Airway epithelial cell (primary cell): ENCODE measurements at places on chromosomes 4 and X. TPM values are rescaled to one million over a fixed set of nuclear protein-coding genes. Genes with fewer than 3 reads are reported as not detected.

MAP3K15 gene
- not detected in 2 replicates for total RNA-seq

DKK2 gene
- total RNA-seq = 0.49 and 0.56 TPM in 2 replicates

MCUB gene
- 23.5 and 58.4 TPM in 2 replicates for total RNA-seq

EXOC1 gene
- total RNA-seq = 24.8 and 24.9 TPM in 2 replicates

LRRC66 gene
- not detected in 2 replicates for total RNA-seq

HELT gene
- total RNA-seq = not detected in 2 replicates

AMTN gene
- total RNA-seq = 0.21 TPM in 1 of 2 replicates, not detected in the other
